Bronchus fibroblast of lung (primary cell): ENCODE measurements at places on chromosomes 2 and 18. TPM values are rescaled to one million over a fixed set of nuclear protein-coding genes. Genes with fewer than 3 reads are reported as not detected.

The IL36A gene
- not detected in 2 replicates for total RNA-seq

The C2orf76 gene
- 10.9 and 11.4 TPM in 2 replicates for total RNA-seq

The ITPRID2 gene
- total RNA-seq = 57.5 and 62.9 TPM in 2 replicates

The DSG4 gene
- not detected in 2 replicates for total RNA-seq

The HOXD9 gene
- not detected in 2 replicates for total RNA-seq

The CYRIA gene
- total RNA-seq = 0.74 and 1.0 TPM in 2 replicates

The EML6 gene
- under 0.01 and 0.17 TPM in 2 replicates for total RNA-seq

The MAB21L4 gene
- not detected in 2 replicates for total RNA-seq

The ACVR2A gene
- 5.1 and 5.4 TPM in 2 replicates for total RNA-seq

The TXNDC2 gene
- total RNA-seq = not detected in 2 replicates

The CDK15 gene
- total RNA-seq = 15.0 and 18.3 TPM in 2 replicates

The CFAP53 gene
- under 0.01 and 0.34 TPM in 2 replicates for total RNA-seq

The NTSR2 gene
- total RNA-seq = not detected in 2 replicates

The CTLA4 gene
- total RNA-seq = not detected in 2 replicates

The UGT1A5 gene
- total RNA-seq = not detected in 2 replicates

The SERPINB3 gene
- total RNA-seq = not detected in 2 replicates

The CNTNAP5 gene
- total RNA-seq = not detected in 2 replicates

The EPAS1 gene
- total RNA-seq = 13.2 and 23.0 TPM in 2 replicates

The REEP1 gene
- 0.67 TPM in 1 of 2 replicates, not detected in the other for total RNA-seq

The FAP gene
- 33.3 and 40.7 TPM in 2 replicates for total RNA-seq

The DHX57 gene
- total RNA-seq = 12.3 and 15.3 TPM in 2 replicates

The RBM43 gene
- total RNA-seq = 3.1 and 4.2 TPM in 2 replicates
